Activated CD8-positive, alpha-beta memory T cell treated with anti-CD3 and anti-CD28 coated beads for 24 hours (primary cell): ENCODE measurements at places on chromosomes 2 and 18.

DNA sequence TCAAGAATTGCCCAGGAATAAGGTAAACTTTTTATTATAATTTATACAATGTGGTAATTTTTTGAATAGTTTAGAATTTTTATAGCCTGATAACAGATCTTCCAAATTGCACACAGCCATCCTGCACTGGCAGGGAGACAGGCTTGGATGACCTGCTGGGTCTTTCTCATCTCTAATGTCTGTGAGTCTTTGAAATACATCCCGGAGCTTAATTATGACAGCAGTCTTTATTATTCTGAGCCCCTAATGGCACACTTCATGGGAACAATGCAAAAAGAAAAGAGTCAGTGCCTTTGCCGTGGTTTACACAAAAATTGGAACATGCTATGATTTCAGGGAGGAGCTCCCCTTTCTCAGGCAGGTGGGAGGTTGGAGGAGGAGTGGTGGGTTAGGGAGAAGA, 71.0 kb downstream of the TMEM182 start:
- no peak for DNase-seq

DNA sequence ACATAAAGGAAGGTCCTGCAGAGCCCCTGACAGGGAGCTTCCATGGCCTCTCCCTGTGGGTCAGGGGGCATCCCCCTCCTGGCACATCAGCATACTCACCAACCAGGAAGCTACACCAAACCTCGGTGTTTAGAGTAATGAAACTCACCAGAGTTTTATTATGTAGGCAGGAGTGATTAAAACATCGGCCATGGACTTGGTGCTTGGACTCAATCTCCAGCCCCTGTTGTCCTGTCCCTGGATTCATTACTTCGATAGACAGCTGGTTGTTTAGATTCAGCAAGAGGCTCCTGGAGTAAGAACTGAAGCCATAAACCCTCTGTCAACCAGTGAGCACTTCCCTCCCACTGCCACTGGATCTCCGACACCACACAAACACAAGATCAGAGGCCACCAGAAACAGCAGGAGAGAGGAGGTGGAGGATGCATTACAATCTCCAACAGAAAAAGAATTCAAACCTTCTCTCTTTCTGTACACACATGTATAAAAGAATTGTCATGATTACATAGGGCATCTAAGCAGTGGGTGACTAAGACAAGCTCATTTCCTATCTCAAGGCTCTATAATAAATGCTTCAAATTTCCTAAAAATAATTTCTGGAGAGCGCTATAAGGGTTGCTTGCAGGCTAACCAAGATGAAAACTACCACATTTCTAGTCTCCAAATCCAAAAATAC, 27.2 kb downstream of the TBC1D8 start:
- DNase-seq: no peak

- DNase-seq: no peak
These were observed 24.9 kb upstream of the RPIA start for GRCh38 chr2:88666576-88666975.

- no peak for DNase-seq
These were observed 74.5 kb downstream of the MDH1 start for GRCh38 chr2:63663013-63663864.

- DNase-seq: peak; percentile 59
These were observed 1.1 kb upstream of the TMEFF2 start for GRCh38 chr2:192195548-192196418.

GRCh38 chr2:70328921-70329561, 27.2 kb upstream of the FAM136A start:
- no peak for DNase-seq

GRCh38 chr2:227608561-227609338, 5.9 kb downstream of the SCYGR3 start:
- DNase-seq: peak; percentile 61

DNA sequence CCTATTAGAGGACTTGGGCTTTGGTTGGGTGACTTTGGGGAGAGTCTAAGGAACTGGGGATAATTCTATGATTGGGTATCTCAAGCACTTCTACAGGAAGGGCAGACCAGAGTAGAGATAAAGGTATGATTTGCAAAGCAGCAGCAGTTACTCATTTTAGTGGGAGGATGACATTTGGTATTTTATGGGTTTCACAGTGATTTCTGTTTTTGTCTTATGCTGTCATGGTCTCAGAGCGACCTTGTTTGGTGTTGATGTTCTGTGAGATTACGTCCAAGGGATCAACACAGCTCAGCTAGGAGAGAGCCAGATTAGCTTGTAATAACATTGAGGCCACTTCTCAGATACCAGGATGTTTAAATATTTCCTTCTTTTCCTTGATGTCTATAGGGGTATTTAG, 18.2 kb downstream of the TTR start:
- no peak for DNase-seq

DNA sequence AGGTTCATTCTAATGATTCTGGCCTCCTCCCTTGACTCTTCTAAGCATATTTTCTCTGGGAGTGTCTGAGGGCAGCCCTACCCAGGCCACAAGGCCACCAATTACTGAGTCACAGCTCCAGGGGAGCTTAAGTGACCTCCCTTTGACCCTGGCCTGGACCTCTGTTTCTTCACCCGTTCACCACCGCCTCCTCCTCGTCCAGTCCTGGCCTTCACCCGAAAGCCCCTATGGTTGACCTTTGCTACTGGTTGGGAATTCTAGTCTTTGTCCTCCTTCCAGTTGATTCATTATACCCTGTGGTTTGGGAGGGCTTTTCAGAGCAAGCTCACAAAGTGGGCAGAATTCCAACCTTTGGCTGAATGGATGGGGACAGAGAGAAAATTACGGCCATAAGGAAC, 72.6 kb downstream of the NRP2 start:
- DNase-seq: no peak

DNA sequence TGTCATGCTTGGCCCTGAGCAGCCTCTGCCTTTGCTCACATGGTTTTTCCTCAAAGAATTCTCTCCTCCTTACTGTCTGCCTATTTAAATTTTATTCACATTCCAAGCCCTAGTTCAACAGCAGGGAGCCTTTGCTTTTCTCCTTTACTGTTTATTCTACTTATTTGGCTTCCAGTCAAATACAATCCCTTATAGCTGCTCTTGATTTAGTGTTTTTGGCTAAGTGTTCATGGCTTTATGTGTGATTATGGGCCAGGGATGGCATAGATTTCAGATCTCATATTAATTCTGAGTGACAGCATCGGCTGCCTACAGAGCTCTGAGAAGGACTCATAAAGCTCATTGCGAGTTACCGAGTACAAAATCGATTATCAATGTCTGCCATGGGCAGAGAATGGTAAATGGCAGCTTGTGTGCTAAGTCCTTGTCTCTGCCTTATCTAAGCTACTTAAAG, 106.7 kb downstream of the METTL8 start:
- no peak for DNase-seq

GRCh38 chr2:42835577-42836371, 43.4 kb upstream of the HAAO start:
- no peak for DNase-seq

- DNase-seq: no peak
These were observed 286.1 kb downstream of the SOX11 start for GRCh38 chr2:5978131-5978751.

- no peak for DNase-seq
These were observed 192.0 kb downstream of the EPHA4 start for GRCh38 chr2:221380062-221380461.
